ENCODE measurements at places on chromosomes 13 and 19.

- no peak for DNase-seq
These were observed 99.2 kb upstream of the KLF5 start for GRCh38 chr13:72959643-72960042.

- no peak for DNase-seq
These were observed 2.6 kb downstream of the ZSCAN4 start for GRCh38 chr19:57671124-57671895.

DNA sequence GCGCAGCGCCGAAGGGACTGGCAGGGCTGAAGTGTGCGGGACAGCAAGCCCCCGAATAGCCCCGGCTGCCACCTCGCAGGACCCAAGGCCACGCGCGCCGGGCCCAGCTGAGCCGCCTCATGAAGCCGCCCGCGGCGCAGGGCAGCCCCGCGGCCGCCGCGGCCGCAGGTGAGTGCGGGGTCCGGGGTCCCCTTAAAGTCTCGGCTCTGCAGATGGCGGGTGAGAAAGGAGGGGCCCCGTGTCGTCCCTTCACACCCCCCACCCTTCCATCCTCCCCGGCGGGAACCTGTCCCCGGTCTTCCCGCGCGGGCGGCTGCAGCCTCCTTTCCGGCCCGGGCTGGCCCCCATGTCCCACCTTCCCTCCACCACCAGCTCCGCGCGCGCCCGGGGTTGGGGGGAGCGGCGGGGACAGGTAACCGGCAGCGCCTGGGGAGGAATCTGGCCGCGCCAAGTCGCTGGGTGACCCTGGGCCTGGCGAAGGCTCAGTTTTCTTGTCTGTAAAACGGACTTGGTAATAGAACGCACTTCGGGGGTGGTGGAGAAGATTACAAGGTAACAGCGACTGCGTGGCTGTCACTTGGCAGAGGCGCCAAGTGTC is 338 bp downstream of the RGCC start:
- DNase-seq = no peak

DNA sequence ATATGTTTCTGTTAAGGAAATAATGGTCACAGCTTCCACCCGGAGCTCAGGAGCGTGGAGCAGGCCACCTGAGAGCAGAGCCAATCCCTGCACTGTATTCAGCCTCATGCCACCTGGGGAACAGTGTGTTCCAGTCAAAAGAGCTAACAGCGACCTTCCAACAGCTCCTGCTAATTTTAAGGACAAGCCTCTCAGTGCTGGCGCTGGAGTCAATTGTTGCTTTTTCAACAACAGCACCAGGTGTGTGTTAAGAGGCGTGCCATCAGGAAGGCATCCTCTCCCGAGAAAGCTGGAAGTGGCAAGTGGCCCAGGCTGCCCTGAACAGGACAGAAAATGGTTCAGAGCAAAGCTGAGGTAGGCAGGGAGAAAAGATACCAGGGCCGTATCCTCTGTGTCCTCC is 102.0 kb downstream of the CACNA1A start:
- DNase-seq = no peak
